ENCODE measurements at places on chromosomes 12 and 14.

DNA sequence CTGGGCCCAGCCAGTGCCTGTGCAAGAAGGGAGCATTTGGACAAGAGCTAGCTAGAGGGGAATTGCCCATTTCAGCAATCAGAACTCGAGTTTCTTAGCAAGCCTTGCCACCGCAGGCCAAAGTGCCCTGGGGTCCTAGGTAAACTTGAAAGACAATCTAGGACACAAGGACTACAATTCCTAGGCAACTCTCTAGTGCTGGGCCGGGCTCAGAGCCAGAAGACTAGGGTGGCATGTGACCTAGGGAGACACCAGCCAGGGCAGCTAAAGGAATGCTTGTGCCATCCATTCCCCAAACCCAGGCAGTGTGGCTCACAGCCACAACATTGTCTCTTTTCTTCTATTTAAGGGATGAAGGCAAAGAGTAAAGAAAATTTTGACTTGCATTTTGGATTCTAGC, 205.0 kb downstream of the BMP4 start:
- DNase-seq = no peak

- no peak for DNase-seq
Measured at GRCh38 chr14:58912799-58913432, 275.2 kb downstream of the DACT1 start.

DNA sequence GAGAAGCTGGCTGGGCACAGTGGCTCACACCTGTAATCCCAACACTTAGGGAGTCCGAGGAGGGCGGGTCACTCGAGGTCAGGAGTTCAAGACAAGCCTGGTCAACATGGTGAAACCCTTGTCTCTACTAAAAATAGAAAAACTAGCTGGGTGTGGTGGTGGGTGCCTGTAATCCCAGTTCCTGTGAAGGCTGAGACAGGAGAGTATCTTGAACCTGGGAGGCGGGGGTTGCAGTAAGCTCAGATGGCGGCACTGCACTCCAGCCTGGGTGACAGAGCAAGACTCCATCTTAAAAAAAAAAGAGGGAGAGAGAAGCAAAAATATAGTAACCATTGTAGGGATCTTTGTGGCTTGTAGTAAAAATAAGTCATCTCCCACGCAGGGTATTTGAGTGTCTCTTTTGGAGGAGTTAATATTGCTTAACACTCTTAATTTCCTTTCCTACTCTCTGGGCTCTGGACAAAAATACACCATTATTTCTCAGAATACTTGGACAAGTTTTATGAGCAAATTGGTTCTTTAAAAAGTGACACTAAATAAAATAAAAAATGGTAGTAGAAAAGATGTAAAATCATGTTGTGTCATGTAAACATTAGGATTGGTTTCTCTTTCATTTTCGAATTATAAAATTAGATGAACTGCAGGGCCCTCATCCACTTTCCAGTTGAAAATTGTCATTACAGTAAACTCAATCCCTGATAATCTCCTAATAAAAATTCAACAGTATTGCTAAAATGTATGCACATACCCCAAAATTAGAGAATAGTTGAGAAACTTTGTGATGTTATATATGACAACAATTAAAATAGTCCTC, 61.1 kb upstream of the C12orf71 start:
- no peak for DNase-seq

DNA sequence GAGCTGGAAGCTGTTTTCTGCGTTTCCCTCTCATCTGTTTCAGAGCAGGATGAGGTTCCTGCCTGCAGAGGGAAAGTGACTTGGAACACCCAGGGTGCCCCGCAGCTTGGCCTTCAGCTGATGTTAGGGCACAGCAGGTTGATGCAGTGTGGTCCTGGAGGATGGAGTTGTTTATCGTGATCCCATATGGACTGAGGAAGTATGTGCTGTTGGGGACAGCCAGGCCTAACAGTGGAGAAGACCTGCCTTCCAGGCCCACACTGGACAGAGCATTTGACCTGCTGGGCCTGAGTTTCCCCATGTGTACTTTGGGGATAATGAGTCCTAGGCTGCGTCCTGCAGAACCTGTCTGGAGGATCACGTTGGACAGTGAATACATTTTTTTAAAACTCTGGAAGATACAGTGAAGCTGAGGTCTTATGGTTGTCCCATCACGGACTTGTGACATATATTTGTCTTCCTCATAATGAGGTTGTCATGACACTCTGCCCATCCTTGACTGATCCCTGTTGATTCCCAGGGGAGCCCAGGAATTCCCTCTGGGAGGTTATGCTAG, 12.8 kb downstream of the SERPINA1 start:
- DNase-seq = no peak

DNA sequence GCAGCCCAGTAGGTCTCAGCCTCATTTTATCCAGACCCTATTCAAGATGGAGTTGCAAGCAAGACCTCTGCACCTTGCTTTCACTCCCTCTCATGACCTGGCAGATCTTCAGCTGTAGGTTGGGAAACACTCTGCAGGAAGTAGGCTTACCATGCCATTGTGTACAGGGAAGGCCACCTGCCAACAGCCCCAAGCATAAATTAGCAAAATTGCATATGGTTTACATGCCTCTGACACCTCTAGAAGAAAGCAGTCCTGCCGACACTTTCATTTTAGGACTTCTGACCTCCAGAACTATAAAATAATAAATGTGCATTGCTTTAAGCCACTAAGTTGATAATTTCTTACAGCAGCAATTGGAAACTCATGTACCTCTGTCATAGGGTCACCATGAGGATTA, 96.9 kb downstream of the SLC15A4 start:
- no peak for DNase-seq

DNA sequence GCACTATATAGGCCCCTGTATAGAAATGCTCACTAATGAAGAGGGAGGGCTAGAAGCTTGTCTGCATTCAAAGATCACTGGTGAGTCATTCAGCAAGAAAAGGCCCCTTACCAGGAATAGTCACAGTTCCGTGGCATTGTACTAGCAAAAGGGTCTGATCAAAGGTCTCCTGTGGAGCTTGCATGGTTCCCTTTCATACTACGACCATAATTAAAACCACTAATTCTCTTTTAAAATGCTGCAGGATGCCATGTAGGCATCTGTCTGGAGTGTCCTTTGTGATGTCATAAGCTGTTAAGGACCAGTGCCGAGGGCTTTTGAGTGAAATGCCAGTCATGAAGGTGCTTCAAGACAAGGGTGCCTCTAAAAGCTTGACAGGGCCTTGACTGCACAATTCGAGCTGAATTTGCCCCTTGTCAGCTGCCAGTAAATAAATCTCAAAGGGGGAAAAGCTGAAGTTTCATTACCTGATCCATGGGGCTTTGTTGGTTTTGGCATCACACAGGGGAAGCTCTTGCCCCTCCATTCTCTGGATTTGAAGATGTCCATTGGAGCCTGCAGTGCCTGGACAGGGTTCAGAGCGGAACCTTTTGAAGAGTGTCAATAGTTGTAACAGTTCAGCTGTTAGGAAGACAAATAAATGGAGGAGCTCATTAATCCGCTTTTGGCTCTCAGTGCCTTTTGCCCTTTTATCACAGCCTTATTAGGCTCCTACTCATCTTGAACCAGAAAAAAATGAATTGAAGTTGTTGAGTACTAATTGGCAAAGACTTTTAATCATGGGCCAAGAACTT, 69.1 kb downstream of the TMEM260 start:
- DNase-seq = no peak

GRCh38 chr14:92819011-92819597, 25.0 kb downstream of the GOLGA5 start:
- DNase-seq = peak; percentile 9
